Left ventricle myocardium inferior (tissue), 1 donor: ENCODE measurements at places on chromosomes 12 and 14.

GRCh38 chr14:92372230-92372629, 49.3 kb downstream of the SLC24A4 start:
- no peak for DNase-seq

- no peak for DNase-seq
Measured at GRCh38 chr12:110862329-110862728, 15.5 kb downstream of the CCDC63 start.

DNA sequence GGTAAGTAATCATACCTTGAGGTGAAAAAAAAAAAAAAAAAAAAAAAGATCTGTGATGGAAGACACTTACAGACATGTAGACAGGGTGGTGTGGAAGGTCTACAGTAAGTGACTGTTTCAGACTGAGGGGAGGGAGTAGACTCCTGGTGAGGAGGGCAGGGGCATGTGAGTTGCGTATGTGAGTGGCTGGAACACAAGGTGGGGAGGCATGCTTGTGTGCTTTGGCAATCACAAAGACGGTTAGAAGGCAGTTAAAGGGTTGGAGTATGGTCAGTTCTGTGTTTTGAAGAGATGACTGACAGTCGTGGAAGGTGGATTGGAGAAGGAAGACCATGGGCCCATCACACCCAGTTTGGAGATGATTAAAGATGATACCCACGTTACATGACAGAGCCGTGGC, 65.2 kb downstream of the ETV6 start:
- DNase-seq: no peak

DNA sequence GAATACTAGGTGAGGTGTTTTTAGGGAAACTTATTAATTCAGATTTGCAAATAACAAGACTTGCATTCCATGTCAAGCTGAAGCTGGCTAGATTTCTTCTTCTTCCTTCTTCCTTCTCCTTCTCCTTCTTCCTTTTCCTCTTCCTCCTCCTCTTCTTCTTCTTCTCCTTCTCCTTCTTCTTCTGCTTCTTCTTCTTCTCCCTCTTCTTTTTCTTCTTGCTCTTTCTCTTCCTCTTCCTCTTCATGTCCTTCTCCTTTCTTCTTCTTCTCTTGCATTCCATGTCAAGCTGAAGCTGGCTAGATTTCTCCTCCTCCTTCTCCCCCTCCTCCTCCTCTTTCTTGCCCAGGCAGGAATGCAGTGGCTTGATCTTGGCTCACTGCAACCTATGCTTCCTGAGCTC, 297.8 kb downstream of the PRKD1 start:
- DNase-seq: no peak
